ENCODE measurements at places on chromosomes 4 and X.

DNA sequence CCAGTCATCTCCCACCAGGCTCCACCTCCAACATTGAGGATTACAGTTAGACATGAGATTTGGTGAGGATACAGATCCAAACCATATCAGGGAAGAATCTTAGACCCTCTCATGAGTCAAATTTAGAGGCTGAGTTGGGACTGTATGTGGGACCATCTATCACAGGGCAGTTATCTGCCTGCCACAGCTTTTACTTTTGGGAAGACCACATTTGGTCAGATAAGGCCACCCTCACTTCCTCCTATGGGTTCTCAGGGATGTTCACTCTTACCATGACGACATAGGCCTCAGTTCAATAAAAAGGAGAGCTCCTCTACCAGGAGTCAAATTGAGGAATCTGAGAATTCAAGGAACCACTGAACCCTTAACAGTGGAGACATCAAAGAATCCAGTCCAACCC, 2.1 kb downstream of the MAGEB2 start:
- no peak for DNase-seq

GRCh38 chr4:1300466-1301455, 11.1 kb downstream of the MAEA start:
- DNase-seq = no peak

DNA sequence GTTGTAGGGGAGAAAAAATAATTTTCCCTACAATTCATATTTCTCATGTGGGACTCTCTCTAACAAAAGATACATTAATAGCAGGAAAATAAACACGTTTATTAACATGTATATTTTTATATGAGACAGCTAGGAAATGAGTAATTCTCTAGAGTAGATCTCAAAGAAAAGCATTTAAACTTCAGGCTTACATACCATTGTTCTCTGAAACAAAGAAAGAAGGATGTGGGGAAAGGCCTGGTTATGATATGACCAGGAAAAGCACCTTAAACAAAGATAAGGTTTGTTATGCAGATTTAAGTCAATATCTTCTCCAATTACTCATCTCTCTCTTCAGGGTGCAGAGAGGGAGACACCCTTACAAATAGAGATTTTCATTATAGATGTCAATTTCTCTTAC, 131.3 kb downstream of the SLC7A11 start:
- DNase-seq = no peak

GRCh38 chrX:150334981-150335380, 28.1 kb upstream of the MAMLD1 start:
- no peak for DNase-seq

DNA sequence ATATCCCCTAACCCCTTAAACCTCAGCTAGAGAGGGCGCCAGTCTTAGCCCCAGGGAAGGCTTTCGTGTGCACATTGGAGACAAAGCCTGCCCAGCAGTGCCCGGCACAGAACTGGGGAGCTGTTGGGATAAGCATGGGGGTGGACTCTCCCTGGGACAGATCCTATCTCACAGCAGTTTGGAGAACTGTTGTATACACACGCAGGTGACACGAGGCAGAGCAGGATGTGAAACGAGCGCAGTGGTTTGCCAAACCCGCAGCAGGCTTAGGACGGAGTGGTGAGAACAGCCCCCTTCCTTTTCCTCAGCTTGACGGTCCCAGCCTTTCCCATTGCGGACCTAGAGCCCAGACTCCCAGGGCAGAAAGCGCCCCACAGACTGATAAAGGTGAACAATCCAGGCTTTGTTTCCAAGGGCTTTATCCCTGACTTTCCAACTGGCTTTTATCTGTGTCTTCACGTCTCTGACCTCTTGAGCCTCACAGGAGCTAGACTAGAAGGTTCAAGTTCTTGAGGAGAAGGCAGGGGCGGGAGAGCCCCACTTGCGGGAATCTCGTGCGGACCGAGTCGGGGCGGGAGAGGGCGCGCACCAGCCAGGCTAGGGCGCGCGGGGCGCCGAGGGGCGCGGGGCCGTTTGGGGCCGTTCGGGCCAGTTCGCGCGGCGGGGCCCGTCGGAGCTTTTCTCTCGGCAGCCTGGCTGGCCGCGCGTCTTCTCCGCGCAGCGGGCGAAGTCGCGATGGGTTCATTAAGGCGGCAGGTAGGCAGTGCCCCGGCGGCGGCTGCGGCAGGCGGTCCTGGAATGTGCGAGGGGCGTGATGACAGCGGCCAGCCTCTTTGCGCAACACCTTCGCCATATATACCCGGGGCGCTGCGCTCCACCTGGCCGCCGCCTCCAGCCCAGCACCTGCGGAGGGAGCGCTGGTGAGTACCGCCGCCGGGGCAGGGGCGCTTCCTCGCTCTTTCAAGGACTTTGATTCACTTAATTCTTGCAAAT, at the start of gene SLC34A2:
Gene SLC34A2 (plus strand): TSS at position 881 of the 993 bp plus-strand sequence. CDS start 6,650 bp downstream, outside the sequence.
- no peak for DNase-seq

DNA sequence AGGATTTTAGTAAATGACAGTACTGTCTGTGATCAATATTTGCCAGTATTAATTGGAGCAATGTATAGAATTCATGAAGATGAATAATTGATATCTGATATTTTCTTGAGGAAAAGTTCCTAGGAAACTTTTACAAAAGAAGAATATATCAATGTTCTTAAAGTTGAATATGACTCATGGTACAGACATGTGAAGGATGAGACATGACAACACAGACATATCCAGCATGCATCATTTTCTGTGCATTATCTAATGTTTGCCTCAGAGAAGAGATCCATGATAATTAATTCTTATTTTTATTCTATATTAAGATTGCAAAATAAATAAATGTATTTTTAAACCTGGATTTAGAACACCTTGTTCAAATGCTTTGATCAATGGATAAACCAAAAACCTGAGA, 452.9 kb upstream of the EPHA5 start:
- DNase-seq = no peak

DNA sequence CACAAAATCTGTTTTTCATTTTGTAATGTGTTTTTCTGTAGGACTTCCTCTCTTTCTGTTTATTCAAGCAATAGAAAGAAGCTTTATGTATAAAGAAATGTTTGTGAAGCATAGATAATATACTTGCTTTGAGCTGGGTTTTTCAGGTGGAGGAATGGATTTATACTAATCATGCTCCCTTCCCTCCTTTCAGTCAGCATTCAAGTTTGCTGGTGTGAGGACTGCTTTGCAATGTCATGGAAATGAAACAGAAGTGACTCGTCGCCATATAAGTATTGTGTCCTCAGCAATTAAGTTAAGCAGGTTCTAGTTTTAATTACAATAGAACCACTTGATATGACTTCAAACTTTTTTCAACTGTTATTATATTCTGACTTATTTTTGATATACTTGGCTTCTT, 1447.1 kb downstream of the PCDH19 start:
- no peak for DNase-seq

- no peak for DNase-seq
Observed at GRCh38 chrX:133749370-133749769, 236.0 kb downstream of the GPC3 start.

GRCh38 chrX:2629316-2630007, 61.6 kb upstream of the CD99 start:
- DNase-seq = no peak

GRCh38 chr4:55907469-55907868, 41.3 kb upstream of the CEP135 start:
- no peak for DNase-seq

DNA sequence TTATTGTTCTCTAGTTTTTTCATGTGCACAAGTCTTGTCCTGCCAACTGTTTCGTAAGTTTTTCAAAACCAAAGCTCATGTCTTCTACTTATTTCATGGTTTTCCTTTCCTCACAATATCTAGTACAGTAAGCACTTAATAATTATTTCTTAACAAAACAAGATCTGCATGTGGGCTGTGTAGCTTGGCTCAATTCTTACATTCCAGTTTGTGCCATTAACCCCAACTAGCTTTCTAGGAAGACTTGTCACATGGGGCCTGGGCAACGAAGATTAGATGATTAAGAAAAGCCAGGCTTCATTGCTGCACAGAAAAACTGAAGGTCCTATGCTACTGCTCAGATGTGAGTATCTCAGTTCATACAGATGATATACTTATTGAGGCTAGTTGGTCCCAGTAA, 155.3 kb upstream of the TEX13A start:
- no peak for DNase-seq

- DNase-seq = no peak
Observed at GRCh38 chrX:27796640-27797257, 11.0 kb upstream of the MAGEB10 start.

GRCh38 chr4:20509315-20509714, 190.9 kb upstream of the PACRGL start:
- no peak for DNase-seq

DNA sequence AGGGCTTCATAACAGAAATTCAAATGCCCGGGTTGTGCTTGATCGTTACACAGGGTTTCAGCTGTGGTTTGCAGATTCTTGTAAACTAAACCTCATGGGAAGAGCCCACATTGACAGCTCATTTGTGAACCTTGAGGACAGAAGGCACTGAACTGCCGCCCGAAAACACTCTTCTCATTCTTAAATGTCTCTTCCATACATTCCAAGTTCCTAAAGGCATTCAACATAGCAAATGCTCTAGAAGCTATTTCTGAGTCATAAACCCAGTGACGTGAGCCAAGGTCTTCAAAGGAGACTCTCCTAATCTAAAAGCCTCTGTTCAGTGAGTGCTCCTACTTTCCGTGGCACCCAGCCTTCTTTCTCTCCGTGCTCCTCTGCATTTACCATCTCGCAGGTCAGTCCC, 737.8 kb upstream of the FRG1 start:
- no peak for DNase-seq

GRCh38 chr4:145784036-145784435, 104.1 kb downstream of the C4orf51 start:
- no peak for DNase-seq

DNA sequence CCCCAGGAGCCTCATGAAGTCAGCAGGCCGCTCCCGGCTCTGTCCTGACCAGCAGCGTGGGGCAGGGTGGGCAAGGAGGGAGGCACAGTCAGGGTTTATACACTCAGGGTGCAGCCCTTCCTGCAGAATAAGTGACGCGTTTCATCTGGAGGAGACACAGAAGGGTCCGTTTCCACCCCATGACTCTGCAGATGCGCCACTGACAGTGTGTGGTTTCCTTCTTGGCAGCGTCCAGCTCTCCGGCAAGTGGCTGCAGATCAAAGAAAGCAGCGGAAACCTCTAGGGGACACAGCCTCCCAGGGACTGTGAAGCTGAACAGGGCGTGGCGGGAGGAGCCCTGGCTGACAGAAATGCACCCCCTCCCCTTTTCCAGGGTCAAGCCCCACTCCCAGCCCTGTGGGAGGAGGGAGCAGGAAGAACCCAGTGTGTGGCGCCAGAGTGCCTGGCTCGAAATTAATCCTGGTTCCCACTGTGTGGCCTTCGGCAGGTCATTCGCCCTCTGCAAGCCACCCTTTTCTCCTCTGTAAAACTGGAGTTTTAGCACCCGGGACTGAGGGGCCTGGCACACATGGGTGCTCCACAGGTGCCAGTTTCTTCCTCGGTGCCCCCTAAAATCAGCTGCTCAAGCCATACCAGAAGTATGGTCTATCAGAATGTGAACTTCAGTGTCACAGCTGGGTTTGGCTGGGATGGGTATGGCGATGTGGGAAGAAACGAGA, 17.3 kb upstream of the TBC1D14 start:
- no peak for DNase-seq

DNA sequence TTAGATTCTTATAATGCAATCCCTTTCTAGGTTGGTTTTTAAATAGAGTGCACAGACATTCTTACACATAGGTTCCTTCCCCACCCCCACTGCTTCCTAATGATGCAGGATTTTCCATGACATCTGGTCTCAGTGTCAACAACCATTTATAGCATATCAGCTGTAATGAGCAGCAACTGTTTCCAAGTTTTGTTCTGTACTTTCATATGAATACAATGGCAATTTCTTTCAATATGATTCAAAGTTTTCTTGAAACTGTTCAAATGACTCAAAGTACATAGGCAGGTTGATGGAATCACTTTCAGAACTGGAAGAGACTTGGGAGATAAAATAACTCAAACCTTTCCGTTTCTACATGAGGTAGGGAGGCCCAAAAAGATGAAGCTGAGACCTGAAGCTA, 220.7 kb downstream of the CAMK2D start:
- DNase-seq = no peak

- DNase-seq = no peak
Observed at GRCh38 chr4:102338405-102338804, 6.9 kb downstream of the SLC39A8 start.

- DNase-seq = no peak
Observed at GRCh38 chr4:2243681-2244380, 1.9 kb upstream of the HAUS3 start.

DNA sequence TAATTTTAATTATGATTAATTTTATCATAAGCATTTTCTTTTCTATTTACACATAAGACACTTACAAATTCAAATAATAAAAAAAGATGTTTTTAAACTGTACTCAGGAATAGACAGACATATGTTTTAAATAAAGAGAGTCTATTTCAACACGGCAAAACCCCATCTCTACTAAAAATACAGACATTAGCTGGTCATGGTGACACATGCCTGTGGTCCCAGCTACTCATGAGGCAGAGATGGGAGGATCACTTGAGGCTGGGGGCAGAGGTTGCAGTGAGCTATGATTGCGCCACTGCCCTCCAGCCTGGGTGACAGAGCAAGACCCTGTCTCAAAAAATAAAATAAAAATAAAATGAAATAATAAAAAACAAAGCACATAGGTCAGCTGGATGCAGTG, 14.8 kb downstream of the FAM9B start:
- DNase-seq = no peak

DNA sequence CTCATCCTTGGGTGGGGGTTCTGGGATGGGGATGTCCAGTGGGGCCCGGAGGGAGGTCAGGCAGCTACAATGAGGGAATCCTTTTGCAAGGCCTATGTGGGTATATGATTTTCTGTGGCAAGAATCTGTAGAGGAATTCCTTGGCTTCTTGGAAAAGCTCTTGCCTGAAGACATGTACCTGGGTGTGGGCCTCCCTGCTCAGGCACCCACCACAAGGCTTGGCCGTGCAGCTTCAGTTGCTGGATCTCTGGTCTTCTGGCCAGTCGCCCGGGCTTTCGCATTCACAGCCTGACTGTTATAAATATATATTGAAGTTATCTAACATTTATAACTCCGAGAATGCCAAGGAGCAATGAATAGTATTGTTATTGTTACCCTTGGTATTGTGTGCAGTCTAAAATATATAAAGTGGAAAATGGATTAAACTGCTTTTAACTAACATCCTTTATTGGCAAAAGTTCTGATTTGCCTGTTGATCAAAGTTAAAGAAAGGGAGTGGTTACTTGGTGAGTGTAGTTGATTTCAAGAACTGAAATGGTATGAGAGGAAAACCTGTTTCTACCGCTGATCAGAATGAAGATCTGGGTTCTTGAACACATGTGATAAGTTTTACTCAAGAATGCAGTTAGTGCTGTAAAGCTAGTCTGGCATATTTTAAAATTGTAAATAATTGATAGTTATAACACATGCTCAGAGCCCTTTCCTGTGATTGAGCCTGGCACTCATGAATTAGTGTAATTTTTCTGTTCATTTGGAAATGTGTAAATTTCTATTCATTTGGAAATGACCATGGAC, 36.0 kb downstream of the PTTG2 start:
- DNase-seq = no peak

DNA sequence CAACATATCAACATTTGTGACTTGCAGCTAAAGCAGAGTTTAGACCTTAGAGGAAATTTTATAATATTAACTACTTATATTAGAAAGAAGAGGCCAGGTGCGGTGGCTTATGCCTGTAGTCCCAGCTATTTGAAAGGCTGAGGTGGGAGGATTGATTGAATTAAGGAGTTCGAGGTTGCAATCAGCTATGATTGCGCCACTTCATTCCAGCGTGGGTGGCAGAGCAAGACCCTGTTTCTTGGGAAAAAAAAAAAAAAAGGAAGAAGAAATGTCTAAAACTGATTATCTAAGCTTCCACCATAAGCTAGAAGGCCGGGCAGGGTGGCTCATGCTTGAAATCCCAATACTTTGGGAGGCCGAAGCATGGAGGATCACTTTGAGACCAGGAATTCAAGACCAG, 42.0 kb upstream of the USP9X start:
- no peak for DNase-seq

All from effector memory CD4-positive, alpha-beta T cell (primary cell).